ENCODE measurements at places on chromosomes 1 and 21.

GRCh38 chr1:8396083-8396785 is 78.3 kb downstream of the SLC45A1 start:
- peak; percentile 34 for DNase-seq

DNA sequence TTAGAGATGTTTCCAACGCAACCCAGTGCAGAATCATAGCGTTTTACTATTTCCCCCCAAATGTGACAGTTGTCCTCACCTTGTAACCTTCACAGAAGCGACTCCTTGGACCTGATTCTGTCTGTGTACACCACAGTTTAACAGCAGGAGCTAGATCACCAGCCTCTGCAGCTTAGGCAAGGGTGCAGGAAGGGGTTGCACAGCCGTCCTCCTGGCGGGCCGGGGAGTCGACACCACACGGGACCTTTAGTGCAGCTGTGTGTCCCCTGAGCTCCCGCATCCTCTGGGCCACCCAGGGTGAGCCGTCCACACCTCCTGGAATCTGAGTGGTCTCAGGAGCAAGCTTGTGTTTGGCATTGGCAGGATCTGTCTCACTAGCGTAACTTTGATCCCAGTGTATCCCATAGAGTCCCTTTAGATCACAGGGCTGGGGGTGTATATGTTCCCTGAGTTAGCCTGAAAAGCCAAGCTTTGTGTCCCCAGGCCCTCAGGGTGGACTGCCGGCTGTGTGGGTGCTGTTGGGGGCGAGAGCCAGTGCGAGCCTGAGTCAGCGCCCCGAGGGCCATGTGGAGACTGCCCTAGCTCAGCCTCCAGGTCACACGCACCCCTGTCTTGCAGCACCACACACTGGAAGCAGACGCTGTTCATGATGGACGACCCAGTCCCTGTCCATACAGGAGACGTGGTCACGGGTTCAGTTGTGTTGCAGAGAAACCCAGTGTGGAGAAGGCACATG is 27.5 kb downstream of the PRMT2 start:
- no peak for DNase-seq

DNA sequence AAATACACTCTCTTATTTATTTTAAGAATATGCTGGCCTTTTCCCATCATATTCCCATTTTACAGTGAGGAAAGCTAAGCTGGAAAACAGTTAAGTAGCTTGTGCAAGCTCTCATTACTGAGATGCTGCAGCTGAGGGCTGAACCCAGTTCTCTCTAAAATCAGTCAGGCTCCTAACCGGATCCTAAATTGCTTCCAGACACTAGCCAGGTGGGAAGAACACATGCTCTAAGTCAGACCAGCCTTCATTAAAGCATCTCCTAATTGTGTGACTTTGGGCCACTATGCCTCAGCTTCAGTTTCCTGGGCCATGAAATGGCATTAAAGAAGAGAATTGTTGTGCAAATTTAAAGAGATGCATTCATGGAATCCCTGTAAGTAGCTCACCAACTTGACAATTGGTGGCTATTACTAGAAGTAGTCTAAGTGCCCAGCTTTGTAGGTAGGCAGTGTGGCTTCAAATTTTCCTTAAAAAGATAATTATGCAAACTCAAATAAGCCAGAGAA is 228.4 kb downstream of the DAB1 start:
- DNase-seq: no peak

DNA sequence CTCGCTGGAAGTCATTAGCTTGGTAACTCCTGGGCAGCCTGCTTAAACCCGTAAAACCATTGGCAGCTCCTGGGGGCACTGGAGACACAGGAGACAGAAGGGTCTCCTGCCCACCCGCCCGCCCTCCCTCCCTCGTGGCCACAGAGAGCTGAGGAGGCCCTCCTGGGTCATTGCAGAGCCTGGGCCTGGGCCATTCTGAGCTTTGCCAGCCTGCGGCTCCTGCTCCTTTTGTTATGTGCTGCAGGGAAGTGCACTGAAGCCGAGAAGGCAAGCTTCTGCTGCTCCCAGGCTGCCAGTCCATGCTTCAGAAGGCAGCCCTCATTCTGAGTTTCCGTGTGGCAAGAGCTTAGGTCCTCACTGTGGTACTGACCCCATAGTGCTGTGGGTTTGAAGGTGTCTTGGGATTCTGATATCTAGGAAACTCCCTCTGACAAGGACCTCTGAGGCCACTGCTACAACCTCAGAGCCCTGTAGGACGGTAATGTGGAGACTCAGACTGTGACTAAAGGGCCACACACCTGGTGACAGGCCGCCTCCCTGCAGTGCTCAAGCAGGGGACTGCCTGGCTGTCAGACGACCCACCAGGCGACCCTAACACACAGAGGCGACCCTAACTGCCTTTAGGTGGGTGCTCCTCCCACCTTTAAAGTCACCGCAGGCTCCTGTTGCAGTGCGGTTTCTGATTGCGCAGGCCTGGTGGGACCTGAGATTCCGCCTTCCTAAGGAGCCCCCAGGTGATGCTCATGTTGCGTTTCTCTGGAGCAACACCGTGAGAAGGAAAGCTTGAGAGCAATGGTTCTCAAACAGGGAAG is 118.7 kb downstream of the IER5 start:
- DNase-seq: no peak

- DNase-seq: no peak
Measured at GRCh38 chr1:154615411-154615810, 7.4 kb upstream of the ADAR start.

- DNase-seq: no peak
Measured at GRCh38 chr1:35539073-35539823, 18.0 kb downstream of the KIAA0319L start.

DNA sequence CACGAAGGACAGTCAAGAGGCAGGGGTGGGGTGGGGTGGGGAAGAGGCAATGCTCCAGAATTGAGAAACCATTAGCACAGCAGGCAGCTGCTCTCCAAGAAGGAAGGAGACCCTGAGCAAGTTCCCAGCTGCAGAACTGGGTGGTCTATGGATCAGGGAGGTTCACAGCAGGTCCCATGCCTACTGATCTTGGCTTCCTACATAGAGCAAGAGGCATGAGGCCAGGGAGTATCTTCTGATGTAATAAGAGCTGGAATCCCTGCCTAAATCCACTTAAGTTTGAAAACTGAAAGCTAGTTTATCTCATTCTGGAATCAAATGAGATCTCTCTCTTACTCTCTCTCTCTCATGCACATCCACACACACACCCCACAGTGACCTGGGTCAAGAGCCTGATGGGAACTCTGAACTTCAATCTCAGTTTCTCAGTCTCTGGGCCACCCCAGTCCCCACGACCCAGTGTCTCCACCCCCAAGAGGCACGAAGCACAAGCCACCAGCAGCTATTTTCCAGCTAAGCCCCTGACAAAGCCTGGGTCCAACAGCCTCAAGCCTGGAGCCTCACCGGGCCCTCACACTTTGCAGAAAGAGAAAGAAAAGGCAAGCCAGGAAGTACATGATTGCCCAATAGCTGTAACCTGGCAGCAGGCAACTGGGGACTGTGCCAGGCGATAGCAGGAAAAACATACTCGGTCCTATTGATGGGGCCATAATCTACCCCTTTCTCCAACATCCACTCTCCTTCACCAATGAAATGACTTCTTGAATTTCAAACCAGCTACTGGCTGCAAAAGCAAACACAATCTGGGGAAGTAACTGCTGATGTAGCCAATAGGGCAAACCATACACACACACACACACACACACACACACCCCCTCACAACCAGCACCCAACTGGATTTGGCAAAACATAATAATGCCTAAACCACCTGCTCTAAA is 2.2 kb downstream of the NUAK2 start:
- peak; percentile 37 for DNase-seq

GRCh38 chr1:192904438-192904895 is 95.6 kb downstream of the RGS2 start:
- DNase-seq: no peak

DNA sequence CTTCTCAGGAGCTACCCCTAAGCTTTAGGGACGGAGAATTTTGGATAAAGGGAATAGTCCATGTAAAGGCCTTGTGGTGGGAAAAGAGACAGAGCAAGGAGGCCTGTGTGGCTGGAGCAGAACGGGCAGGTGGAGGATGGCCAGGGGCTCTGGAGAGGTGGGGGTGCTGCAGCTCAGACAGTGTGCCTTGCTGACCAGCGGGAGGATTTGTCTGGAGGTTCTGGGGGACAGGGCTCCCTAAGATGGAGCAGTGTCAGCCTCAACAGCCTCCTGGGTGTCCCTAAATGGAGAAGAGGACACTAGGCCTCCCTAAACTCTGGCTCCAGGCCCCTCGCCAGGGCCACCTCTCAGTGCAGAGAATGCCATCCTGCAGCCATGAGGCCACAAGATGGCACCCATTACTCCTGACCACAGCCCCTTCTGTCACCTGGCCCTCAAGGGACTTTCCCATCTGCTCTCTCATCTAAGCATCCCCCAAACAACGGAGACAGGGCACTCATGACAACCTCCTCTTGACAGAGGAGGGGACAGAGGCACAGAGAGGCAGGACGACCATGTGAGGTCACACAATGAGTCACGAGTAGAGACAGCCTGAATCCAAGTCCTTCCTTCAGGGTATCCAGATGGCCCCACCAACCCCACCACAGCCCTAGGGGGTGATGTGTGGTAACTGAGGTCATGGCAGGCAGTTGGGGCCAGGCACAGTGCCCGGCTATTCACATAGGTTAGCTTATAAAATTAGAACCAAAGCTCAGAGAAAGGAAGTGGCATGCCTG is 94.7 kb downstream of the DMRTB1 start:
- DNase-seq: no peak

DNA sequence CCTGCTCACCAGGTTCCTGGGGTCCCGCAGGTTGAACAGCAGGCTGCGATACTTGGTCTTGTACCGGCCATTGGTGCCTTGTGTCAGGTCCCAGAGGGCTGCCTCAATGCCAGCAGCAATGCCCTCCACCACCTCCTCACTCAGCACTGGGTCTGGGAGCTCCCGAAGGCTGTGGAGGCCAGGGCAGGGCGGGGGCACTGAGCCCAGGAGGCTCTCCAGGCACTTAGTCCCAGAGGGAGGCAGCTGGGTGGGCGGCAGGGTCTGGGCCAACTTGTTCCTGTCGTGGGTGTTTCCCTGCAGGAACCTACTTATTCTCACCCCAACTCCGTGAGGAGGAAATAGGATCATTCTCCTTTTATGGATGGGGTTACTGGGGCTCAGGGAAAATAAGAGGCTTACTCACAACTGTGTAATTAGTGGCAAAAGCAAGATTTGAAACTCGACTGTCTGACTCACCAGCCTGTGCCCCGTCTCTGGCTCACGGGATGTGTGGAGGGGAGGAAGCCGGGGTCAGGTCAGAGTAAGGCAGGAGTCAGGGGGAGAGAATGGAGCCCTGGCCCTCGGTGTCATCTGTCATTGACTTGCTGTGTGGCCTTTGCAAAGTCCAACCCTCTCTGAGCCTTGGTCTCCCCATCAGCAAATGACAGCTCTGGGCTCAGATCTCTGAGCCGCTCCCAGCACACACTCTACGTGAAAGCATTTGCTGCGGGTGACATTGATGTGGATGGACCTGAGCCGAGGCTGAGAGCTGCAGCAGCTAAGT is 17.2 kb downstream of the SPOCD1 start:
- no peak for DNase-seq

DNA sequence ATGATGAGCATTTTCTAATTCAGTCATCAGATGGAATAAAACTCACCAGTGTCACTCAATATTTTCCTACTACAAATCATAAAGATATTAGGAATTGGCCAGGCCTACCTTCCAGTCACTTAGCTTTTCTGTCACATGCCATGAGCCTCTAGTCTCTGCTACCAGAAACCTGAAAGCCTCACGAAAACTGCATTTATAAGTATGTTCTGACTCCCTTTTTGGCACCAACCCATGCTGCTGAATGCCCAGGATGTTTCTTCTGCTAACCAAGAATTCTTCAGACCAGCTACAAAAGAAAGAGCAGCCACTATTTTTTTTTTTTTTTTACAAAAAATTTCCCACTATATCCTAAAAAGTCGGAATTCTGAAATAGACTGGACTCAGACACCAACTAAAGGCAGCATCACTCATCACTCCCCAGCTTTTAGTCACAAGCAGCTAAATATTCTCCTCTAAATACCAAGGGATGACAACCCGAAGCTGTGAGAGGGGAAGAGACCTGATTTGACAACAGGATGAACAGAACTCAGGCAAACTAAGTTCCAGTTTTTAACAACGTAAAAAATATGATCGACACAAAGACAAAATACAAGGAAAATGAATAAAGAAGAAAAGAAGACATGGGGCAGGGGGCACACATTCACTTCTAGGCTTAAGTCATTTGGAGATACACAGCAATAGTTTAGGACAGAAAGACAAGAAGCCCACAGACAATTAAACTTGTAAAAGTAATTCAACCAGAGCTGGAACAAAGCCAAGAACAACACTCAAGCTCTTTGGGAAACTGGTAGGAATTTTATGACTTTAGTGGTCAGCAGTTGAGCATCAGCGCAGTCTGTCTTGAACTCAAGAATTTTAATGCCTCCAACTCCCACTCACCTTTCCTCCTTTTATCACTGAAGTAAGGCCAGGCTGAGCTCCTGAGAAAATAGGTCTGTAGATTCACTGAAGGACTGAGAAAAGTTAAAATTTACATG is 1.7 kb downstream of the DCAF8 start:
- DNase-seq: peak; percentile 39

DNA sequence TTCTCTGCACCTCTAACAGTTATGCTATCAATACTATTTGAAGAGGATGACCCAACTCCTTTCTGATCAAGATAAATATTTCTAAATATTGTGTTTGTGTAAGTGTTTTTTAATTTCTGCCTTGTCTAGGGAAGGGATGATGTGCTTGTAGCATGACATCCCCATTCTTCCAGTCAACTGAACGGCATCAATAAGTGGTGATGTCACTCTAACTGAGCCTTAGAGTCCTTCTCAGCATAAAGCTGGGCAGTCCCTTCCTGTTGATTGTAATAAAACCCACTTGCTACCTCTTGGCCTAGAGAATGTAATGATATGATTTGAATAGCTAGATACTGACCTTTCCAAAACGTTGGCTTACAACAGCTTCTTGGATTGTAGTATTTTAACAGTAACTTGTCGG is 52.5 kb upstream of the KCNJ6 start:
- DNase-seq: no peak

DNA sequence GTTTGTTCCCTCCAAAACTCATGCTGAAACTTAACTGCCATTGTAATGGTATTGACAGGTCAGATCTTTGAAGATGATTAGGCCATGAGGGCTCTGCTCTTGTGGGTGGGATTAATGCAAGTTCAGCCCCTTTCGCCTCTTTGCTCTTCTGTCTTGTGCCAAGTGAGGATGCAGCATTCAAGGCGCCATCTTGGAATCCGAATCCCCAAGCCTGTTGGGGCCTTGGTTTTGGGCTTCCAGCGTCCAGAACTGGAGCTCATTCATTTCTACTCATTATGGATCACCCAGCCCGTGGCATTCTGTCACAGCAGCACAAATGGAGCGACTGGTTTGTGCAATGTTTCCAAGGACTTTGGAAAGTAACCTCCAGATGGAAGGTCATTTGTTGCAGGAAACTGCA is 5.6 kb downstream of the TTC34 start:
- no peak for DNase-seq

- peak; percentile 64 for DNase-seq
Measured at GRCh38 chr1:223037845-223038244, 105.2 kb downstream of the TLR5 start.

GRCh38 chr1:25810341-25811299 is 9.1 kb upstream of the MTFR1L start:
- peak; percentile 93 for DNase-seq

- DNase-seq: no peak
Measured at GRCh38 chr1:223198628-223198965, 55.5 kb upstream of the TLR5 start.
